ENCODE measurements at places on chromosomes 2 and 18. TPM values are rescaled to one million over a fixed set of nuclear protein-coding genes. Genes with fewer than 3 reads are reported as not detected.

DNA sequence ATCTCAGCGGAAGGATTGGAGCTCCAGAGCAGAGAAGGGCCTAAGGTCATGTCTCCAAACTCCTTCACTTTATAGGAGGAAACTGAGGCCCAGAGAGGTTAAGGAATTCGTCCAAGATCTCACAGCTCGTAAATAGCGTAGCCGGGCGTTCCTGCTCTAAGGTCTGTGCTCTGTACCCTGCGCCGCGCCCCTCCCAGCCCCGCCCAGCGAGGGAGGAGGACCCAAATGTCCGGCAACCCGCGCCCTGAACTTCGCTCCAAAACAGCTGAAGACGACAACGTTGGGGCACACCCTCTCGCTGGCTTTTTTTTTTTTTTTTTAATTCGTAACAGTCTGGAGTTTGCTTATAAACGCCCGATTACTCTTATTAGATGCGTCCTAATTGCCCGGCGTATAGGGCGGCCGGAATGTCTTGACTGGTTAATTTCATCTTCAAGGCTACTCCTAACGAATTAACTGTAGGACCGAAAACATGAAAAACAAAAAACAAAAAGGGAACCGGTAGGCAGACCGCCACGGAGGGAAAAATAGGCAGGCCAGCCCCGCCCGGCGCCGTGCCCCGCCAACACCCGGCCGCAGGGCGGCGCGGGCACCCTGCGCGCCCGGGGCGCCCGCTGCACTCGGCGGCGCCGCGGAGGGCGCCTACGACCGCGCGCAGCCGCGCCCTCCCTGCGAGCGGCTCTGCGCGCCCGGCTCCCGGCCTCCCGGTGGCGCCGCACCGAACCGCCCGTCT lies 928 bp upstream of the FOSL2 start:
- peak; percentile 95 for DNase-seq

DNA sequence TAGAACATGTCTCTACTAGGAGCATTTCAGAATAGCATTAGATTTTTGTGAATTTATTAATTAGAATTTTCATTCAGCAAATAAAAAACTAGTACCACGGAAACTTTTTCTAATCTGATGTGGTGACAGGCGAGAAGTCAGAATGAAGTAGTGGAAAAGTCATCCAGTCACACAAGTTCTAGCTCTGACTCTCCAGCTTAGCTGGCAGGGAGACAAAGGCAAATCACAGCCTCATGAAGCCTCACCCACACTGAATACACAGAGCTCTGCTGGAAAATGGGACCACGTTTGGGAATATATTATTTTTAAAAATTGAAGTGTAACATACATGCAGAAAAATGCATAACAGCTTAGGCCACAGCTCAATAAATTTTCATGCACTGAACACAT lies 86.1 kb downstream of the L3MBTL4 start:
- no peak for DNase-seq

DNA sequence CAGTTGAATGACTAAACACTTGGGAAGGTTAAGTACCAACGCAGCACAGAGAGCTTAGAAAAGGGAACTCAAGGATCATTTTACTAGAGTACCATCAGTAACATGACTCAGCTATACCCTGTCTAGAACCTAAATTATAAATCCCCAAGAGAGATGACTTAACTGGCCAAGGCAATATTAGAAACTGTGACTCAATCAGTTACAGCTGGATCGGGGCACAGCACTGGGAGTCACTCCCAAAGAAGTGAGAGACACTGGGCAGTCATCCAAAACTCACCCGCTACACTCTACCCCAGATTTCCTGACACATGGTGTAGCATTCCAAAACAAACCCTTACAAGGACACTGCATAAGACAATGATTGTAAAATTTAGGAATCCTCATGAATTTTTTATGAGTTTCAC lies 17.7 kb downstream of the IWS1 start:
- DNase-seq, result no peak

DNA sequence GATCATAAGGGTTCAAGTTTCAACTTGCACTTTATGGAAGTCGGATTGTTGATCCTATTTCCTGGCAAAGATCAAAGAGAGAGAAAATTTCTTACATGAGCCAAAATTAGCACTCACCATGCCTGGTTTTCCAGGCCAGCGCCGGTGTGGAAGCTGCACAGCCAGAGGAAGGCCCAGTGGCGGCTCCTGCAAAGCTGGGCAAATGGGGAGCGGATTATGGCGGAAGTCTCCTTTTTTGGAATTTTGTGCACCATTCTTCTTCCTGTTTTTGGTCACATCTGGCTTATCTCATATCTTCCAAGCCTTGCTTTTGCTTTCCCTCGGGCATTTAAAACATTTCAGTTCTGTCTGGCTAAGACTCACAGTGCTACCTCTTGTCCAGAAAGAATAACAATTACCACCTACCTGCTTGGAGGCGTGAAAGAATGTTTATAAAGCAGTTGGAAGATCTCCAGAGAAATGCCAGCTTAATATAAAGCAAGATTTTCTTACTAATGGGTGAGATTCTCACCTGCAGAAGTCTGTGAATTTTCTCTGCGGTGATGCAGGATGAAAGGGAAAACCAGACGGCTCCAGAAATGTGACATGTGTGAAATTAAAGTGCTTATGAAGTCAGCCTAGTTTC lies 94.3 kb downstream of the ASAP2 start:
- DNase-seq, result no peak

DNA sequence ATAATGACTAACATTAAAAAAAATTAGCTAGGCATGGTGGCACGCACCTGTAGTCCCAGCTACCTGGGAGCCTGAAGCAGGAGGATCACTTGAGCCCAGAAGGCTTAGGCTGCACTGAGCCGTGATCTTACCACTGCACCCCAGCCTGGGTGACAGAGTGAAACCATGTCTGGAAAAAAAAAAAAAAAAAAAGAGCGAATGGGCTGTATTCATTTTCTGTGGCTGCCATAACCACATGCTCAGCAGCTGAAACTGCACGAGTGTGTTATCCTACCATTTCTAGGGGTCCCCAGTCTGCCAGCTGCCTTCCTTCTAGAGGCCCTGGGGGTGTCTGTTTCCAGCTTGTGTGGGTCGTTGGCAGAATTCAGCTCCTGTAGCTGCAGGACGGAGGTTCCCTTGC lies 247.8 kb downstream of the EIPR1 start:
- no peak for DNase-seq

- DNase-seq, result peak; percentile 41
Measured at GRCh38 chr2:240929364-240930095, 23.4 kb downstream of the CROCC2 start.

UBXN2A gene
- total RNA-seq, result 12.7 TPM

DOCK10 gene
- total RNA-seq, result 35.8 TPM
